ENCODE measurements at places on chromosomes 7 and 10.

DNA sequence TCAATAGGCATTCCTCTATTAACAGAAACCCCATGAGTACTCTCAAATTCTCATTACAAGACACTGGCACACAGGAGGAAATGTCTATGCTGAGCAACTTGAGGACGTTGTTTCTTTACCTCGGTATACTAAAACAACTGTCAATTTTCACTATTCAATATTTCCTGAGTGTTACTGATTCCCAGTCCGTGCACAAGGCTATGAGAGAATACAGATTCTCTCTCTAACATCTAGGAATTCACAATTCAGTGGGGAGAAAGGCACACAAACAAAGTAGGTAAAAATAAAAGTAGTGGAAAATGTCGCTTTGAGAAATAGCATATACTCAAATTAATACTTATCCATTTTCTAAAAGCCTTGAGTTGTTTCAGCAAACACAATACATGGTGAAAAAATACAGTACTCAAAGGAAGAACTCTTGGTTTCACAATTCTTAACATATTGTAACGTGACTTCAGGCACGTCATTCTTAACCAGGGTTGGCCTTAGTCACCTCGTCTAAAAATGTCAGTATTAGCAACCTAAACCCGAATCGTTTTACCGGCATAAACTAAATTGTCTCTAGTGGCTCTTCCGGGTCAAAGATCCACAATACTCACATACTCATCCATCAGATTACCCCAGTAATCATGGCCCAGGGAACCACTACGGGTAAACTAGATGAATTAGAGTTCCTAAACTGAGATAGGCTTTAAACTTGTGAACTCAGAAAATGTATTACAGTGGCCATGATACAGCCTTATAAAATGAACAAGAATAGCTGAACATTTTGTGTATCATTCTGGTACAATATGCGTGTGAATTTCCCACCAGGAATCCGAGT lies 1.5 kb downstream of the IPMK start:
- peak; percentile 13 for DNase-seq

- no peak for DNase-seq
Observed at GRCh38 chr7:80604436-80604835, 34.0 kb upstream of the CD36 start.

DNA sequence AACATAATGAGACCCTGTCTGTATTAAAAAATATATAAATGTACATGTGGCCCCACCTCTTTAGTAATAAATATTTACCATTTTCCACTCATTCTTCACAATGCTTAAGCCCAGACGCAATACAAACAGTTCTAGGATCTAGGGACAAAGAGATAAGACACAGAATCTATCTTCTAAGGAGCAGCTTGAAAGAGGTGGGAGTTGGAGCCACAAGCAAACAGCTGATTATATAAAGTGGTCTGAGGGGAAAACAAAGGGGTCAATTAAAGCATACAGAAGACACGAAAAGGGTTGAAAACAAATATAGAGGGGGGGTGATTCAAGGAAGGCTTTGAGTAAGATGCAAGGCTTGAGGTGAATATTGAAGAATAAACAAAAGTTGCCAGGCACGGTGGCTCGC lies 43.1 kb downstream of the UBE2H start:
- DNase-seq: no peak

DNA sequence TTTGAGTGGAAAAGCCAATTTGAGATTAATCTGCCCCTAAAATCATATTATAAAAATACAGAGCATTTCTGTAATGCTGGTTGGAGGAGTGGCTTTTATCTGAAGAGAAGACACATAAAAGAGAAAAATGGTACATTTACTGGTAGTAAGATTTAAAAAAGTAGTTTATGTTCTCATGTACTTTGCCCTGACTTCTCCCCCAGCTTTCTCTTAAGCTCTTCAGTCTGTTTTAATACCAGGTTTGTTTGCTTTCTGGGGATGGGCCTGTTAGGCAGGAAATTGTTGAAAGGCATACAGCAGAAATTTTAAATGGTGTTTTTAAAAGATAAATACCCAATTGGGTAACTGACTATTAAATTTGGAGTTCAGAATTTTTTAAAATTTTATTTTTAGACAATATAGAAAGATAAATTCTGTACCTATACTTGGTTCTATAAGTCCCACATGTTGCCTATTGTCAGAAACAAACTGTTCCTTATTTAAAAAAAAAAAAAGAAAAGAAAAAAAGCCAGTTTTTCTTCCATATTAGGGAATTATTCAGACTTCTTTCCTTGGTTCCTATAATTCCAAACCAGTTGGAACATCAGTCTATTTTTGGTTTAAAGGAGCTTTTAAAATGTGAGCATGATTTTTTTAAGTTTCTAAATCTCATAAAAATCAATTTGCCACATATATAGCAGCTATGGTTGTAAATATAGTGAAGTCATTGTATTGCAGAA lies 136.6 kb downstream of the ARID5B start:
- no peak for DNase-seq

GRCh38 chr7:72754312-72754711 lies 73.7 kb downstream of the TYW1B start:
- no peak for DNase-seq

DNA sequence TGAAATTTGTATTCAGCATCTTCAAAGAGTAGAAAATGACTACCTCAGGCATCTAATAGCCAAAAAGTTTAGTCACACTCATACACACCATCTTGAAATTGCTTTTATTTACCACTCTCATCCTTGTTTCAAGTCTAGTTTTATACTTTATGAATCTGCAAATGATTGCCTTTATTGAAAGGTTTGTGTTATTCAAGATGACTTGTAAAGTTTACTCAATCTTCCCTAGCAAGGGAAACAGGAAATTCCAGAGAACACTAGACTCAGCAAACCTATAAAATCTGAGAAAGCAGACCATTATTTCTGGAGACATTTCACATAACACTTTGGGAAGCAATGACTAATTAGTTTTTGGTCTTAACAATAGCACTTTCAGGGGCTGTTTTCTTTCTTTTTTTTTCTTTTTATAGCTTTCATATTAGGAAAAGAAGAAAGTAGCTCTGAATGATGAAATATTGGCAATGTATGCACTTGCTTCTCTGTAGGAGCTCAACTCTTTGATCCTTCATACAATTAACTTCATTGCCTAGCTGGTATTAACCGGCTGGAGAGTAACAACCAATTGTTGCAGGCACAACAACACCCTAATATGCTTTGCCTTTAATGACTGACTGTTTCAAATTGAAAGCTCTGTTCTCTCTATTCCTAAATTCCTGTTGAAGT lies 68.9 kb upstream of the HDAC9 start:
- no peak for DNase-seq

DNA sequence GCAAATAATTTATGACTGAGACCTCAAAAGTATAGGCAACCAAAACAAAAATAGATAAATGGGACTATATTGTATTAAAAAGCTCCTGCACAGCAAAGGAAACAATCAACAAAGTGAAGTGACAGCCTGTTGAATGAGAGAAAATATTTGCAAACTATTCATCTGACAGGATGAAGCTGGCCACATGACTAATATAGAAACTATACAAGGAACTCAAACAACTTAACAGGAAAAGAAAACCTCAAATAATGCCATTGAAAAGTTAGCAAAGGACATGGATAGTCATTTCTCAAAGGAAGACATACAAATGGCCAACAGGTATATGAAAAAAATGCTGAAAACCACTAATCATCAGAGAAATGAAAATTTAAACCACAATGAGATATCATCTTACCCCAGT lies 245.1 kb downstream of the STK31 start:
- DNase-seq: peak; percentile 72

GRCh38 chr10:111475720-111476119 lies 398.9 kb downstream of the ADRA2A start:
- DNase-seq: no peak

GRCh38 chr7:139457153-139457946 lies 26.1 kb downstream of the KLRG2 start:
- no peak for DNase-seq

- no peak for DNase-seq
Observed at GRCh38 chr10:113071446-113071845, 121.4 kb downstream of the TCF7L2 start.

DNA sequence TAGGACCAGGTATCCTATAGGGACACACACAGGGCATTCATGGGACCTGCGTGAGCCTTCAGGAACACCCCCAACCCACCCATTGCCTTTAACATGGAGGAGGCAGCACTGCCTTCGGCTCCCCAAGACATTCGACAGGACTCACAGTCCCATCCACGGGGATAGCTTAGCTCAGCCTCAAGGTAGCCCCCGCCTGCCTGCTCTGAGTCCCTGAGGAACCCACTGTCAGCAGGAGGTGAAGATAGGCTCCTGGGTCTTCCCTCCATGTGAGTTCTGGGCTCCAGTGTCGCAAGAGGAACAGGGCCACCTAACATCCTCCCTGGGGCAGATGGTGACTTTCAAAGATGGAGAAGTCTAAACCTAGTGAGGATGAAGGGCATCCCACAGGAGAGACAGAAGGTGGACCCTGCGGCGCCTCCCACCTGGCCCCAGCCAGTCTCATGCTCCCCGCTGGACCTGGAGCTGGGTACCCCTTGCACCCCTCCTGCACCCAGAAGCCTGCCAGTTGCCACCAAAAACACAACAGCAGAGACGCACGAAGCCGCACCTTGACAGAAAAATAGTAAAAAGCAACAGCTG lies 4.9 kb upstream of the ADIRF start:
- DNase-seq: no peak

DNA sequence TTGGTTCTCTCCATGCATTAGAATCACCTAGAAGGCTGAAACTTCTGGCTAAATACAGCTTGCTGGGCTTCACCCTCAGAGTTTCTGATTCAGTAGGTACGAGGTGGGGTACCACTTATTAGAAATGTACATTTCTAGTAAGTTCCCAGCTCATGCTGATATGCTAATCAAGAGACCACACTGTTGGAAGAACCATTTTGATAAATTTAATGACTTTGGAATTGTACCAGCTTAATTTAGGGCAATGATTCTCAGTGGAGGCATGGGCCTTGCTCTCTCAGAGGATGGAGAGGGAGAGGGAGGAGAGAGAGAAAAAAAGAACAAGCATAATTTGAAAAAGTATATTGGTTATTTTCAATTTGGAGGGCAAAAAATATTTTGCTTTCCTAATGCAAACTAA lies 20.3 kb downstream of the CPN1 start:
- no peak for DNase-seq

GRCh38 chr7:129890090-129890489 lies 62.7 kb downstream of the UBE2H start:
- DNase-seq: no peak

GRCh38 chr10:10208196-10208595 lies 809.5 kb upstream of the CELF2 start:
- no peak for DNase-seq

DNA sequence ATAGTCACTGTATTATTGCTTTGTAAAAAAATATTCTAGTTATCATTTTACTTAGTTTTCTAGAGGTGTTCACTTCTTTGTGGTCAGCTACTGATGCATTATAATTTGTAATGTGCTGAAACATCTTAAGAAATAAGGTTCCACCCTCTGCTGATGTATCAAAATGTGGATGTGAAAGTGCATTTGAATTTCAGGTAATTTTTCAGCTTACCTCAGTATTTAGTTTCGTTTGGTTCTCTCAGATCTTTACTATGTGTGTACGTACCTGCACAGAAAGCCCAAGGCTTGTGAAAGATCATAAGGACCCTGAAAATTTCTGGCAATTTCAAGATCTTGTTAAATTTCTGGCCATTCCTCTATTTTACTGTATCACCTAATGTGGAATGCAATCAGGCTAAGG lies 542.3 kb upstream of the TPK1 start:
- DNase-seq: no peak

- peak; percentile 75 for DNase-seq
Observed at GRCh38 chr7:1432411-1433082, 26.7 kb downstream of the MICALL2 start.

Data from SK-MEL-5 (cell line).